ENCODE measurements at places on chromosomes 12 and 14.

- DNase-seq: no peak
These were observed 13.7 kb downstream of the APPL2 start for GRCh38 chr12:105222284-105222655.

DNA sequence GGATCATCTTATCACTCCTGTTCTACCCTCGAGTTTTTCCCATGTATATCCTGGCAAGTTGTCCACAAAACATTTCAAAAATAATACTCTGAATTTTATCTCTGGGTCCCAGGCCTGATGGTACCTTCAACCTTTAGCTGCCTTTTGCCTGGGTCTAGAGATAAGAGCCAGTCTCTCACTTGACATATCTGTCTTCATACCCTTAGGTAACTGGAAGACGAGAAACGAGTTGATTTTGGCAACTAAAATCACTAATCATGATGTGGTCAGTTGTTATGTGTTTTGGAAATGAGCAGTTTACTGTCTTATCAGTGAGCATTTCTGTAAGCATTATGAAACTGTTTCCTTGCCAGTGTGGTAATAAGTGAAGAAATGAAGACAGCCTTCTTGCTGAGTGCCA is 6.3 kb downstream of the RNF10 start:
- DNase-seq: no peak

- no peak for DNase-seq
These were observed 6.0 kb upstream of the ACOT6 start for GRCh38 chr14:73606271-73606670.

DNA sequence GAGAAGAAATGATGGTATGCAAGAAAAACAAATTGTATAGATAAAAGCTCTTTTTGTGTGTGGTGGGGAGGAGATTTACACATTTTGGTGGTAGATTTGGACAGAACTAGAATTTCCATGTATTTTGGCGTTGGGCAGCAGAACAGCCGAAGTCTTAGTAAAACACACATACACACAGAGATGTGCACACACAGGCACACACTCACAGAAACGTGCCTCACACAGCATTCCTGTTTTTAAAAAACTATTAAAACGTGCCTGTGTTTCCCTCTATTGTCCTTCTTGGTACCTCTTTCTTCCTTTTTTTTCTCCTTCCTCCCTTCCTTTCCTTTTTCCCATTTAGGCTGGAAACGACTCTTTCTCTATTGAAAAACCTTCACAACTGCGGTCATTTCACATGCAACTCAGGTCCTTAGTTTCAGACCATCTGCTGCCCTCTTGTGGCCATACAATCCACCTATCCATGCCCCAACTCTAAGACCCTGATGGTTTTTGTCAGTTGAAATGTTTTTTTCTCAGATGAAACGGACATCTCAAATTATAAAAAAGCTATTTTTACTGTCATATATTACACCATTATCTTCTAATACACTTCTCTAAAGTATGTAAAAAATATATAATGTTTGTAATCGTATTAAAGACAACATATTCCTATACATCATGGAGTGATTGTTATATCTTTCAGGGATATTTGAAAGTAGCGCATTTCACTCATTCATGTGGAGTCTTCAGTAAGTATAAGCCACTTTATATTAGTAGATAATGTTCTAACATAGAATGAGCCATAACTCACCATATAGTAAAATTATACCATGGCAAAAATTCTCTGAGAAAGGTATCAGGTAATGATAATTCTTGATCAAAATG is 386.7 kb upstream of the NOVA1 start:
- DNase-seq: no peak

DNA sequence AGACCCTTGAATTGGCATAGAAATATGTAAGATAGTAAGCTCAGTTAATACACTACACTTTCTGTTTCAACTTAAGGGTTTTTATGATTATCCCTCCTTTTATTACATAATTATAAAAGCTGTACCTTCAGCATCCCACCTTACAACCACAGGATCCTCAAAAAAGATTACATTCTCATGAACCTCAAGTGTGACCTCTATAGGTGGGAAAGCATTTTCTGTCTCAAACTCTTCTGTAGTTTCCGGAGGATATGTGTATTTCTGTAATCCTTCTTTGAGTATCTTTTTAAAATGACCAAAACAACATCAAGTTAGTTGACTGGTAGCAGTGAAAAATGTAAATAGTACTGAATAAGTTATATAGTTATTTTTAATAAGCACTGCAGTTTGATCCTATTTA is 75.9 kb downstream of the DNAI7 start:
- no peak for DNase-seq

DNA sequence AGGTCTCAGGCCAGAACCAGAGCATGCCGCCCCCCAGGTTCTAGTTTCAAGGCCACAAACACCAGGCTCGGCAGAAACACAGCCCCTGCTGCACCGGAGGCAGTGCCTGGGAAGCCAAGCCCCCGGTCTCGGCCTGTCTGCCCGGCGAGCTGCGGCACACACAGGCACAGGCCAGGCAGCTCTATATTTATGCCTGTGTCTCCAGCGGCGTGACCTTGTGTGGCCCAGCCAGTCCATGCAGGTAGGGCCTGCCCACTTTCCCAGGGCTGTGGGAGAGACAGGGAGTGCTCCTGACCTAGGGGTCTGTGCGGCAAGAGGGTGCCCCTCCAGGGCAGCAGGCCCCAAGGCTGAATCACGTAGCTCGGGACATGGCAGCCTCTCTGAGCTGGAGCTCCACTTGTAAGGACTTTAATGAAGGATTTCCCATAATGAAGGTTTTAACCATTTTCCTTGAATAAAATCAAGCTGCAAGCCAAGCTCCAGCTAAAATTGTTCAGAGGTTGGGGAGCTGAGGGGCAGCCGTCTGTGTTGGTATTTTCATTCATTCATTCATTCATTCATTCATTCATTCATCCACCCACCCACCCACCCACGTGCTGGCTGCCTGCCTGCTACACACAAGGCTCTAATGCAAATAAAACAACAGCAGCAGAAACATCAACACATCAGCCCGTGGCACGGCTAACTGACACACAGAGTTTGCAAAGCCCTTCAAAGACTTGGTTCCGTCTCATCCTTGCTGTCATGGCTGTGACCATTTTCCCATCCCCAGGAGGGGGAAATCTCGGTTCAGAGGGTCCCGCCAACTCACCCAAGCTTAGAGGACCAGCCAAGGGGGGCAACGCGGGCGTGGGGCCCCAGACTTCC is 92.0 kb downstream of the RFLNA start:
- no peak for DNase-seq

DNA sequence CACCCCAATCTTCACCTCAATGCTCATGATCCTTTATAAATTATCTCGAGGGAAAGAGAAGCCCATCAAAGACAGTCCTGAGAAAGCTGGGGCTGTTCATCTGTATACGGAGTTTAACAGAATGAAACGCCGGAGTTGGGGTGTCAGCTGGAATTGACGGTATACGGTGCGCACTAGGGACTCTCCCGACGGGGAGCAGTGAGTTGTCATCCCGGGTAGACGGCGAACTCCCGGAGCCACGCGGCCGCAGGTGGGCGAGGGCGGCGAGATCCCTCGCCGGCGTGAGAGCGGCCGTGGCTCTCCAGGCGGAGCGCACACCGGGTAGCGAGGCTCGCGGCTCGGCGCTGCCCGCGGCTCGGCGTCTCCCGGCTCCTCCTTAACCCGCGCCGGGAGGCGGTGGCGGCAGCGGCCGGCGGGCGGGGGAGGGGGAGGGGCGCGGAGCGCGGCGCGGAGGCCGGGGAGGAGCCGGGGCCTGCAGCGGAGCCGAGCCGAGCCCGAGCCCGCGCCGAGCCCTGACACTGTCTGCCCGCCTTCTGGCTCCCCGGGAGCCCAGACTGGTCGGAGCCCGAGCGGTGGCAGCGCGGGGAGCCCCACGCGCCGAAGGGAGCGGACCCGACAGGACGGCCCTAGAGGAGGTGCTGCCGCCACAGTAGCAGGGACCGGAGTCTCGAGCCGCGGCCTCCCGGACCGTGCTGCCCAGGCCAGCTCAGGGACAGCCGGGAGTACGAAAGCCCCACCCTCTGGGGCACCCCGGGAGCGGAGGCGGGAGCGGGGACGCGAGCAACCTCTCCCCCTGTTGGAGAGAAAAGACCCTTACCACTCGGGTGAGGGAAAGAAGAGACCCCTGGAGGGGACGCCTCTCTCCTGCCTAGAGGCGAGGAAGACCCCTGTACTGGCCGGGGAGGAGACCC is at the start of gene FOXJ2:
TSS of gene FOXJ2 (plus strand) at position 475 of the 911 bp plus-strand sequence. CDS start 7,117 bp downstream, outside the sequence.
- DNase-seq: peak; percentile 54

GRCh38 chr12:97063292-97063935 is 156.4 kb downstream of the NEDD1 start:
- no peak for DNase-seq

DNA sequence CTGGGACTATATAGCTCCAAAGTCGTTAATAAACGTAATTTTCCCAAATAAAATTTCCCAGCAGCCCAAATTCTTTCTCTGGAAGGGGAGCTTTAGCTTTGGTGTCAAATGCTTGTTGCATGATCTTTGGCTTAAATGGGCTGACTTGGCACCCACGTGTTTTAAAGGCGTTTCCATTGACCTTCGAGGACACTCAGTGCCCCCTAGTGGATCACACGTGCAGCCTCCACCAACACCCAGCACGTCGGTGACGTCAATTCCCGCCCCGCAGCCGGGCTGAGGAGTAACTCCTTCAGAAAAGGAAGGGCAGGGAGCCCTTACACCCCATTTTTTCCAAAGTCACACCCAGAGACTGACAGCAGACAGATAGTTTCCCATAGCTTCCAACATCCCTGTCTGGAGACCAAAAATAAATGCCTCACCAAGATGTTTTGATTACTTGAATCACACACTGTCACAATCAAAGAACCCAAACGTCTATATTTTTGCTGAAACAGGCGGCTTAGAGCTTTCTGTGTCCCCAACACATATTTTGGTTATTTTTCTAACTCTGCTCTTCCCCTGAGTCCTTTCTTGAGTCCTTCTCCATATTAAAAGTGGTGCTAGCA is 707.9 kb downstream of the AACS start:
- no peak for DNase-seq

DNA sequence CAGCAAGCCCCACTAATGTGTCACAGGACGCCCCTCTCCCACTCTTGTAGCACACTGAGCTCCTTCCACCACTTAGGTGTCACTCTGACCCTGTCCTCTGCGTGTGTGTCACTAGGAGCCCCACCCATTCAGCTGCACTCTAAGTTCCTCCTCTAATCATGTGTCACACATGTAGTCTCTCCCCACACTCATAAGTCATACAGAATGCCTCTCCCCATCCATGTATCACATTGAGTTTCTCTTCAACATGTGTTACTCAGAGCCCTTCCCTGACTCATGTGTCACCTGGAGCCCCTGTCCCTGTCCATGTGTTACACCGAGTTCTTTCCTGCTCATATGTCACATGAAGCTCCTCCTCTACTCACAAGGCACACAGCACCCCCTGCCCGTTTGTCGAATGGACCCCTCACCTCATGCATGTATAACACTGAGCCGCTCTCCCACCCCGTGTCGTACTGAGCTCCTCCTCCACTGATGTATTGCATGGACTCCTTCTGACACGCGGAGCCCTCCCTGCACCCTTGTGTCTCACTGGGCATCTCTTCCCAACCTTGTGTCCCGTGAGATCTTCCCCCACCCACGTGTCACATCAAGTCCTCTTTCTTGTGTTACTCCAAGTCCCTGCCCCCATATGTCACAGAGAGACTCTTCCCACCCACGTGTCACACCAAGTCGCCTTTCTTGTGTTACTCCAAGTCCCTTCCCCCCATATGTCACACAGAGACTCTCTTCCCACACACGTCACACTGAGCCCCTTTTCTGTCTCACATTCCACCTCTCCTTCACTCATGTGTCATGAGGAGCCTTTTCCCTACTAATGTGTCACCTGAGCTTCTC is 31.0 kb downstream of the RTL1 start:
- DNase-seq: no peak

GRCh38 chr12:68915055-68915454 is 17.9 kb downstream of the CPM start:
- DNase-seq: no peak

GRCh38 chr12:113573148-113573547 is 101.5 kb upstream of the LHX5 start:
- no peak for DNase-seq

DNA sequence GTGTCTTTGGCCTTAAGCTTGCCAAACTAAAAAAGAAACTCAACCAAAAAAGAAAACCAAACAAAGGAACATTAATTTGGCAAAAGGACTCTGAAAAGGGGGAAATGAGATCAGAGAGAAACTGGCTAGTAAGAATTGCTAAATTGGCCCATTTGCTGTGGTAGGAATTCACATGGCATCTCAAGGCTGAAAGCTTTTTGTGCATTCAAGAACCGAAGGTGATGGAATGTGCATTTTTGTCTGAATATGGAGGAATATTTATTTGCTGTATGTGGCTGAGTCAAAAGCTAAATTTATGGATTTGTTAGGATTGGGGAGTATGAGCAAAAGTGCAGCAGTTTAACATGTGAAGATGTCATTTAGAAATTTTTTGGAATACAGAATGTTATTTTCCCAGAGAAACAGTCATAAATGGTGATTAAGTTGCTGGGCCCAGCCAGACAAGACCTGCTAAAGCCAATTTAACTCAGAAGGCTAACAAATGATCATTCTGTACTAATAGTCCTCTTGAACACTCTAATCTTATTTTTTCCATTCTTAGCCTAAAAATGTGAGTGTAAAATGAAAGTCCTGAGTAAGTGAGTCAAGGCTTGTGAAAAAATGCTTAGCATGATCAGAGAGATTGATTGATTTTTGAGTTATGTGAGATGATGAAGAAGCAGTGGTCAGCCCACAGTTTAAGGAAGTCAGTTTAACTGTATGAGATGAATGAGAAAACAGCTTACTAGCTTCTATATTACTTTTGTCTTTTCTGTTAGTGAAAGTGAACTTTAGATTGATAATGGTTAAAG is 94.1 kb downstream of the ANO6 start:
- DNase-seq: no peak

- DNase-seq: no peak
These were observed 14.8 kb downstream of the KMT5A start for GRCh38 chr12:123398550-123399254.

DNA sequence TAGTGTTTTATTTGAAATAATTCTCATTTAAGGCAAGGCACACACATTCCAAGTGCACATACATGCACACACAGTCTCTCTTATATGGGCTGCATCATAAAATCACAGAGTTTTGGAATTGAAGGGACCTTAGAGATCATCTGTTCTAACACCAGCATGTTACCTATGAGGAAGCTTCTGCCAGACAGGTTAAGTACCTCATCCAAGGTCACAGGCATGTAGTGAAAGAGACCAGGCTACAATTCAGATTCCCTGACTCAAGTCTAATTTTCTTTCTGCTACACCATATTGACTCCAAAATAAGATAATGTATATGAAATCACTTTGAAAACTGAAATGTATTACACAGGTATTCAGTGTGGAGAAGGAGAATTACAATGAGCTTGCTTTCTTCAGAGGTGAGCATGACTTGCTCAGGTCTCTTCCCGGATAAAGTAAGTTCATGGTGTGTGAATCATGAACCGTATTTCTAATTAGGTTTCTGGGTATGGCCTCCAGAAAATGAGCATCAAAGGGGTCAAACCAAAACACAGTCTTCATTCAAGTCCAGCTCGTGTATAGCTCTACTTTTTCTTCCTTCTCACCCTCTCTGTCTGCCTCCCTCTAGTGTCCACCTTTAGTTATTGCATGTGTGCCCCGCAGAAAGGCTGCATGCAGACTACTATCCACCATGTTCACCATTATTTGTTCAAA is 411.9 kb downstream of the FUT8 start:
- peak; percentile 94 for DNase-seq

- DNase-seq: no peak
These were observed 40.0 kb downstream of the MYBPC1 start for GRCh38 chr12:101634724-101635123.
